ENCODE measurements at places on chromosomes 1 and 21.

GRCh38 chr1:1680912-1681273, 11.7 kb downstream of the SLC35E2B start:
- no peak for DNase-seq

- DNase-seq, result no peak
Measured at GRCh38 chr1:225710804-225711203, 57.9 kb upstream of the ENAH start.

DNA sequence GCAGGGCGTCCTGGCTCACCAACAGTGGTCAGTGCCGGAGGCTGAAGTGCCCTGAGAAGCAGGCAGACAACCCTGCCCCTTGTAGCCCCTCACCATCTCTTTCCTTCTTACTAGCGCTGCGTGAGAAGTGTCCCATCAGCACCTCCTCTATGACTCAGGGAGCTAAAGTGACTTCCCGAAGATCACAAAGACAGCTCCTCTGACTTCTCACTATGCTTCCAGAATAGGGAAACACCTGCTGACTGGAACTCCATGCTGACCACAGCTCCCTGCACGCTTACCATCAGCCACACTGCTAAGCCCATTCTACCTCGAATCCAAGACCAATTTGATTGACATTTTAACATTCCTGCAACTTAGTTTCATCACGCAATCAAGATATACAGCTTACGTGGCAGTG, 92.8 kb downstream of the JAK1 start:
- DNase-seq, result no peak

DNA sequence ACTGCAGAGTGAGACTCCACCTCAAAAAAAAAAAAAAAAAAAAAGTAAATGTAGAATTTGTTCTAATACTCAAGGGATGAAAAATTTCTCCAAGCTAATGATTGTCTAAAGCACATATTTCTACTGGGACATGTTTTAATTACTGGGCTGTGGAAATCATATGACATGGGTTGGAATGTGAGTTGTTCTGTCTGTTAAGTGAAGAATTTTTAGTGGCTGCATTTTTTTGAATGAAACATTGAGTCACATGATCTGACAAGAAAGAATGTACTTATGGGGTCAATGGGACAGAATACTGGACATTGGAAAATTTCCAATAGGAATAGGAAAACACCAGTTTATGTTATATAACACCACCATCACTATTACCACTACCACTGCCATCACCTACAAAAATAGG, 123.8 kb upstream of the IVNS1ABP start:
- no peak for DNase-seq

DNA sequence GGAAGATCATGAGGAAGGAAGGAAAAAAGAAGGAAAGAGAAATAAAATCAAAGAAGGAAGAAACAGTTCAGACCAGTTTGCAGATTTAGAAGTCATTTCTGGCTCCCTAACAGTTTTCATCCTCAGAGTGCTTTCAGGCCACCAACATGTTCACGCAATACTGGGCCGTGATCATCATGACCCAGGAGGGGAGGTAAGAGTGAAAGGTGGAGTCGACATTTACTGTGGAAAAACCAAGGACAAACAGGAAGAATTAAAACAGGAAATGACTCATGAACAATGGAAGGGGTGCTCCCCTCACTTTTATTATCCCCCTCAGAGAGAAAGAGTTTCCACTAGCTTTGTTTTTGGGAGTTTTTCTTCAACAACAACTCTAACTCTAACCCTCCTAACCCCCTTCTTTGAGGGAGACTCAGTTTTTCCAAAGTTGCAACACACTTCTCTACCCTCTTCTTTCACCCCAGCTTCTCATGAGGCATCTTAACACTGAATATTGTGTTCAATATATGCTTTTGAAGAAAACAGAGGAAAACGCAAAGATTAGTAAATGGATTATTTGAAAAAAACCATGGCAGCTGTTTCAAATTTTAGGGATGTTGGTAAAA, 60.4 kb downstream of the VANGL2 start:
- DNase-seq, result no peak

Measured in NCI-H526 treated with DMSO at 0.1 percent for 48 hours (cell line).